ENCODE measurements at places on chromosomes 2 and 18. TPM values are rescaled to one million over a fixed set of nuclear protein-coding genes. Genes with fewer than 3 reads are reported as not detected.

Gene TNFRSF11A
- polyA plus RNA-seq: 0.23 TPM

Gene NCOA1
- 8.5 TPM for polyA plus RNA-seq

Gene PJVK
- polyA plus RNA-seq: 0.58 TPM

Gene IGFBP5
- 58.2 TPM for polyA plus RNA-seq

Gene RAPH1
- 10.3 TPM for polyA plus RNA-seq

Gene ABCB11
- polyA plus RNA-seq: 0.10 TPM

Gene SAG
- polyA plus RNA-seq: not detected

Gene FSHR
- polyA plus RNA-seq: not detected

Gene TUBA3D
- polyA plus RNA-seq: 106 TPM

Gene ABCG8
- not detected for polyA plus RNA-seq

Gene DNER
- polyA plus RNA-seq: 0.82 TPM

Gene SLC23A3
- polyA plus RNA-seq: 0.17 TPM

Gene HSBP1L1
- polyA plus RNA-seq: 4.1 TPM

Data from heart left ventricle (tissue), 16 donors.